Stimulated activated CD4-positive, alpha-beta T cell treated with anti-CD3 and anti-CD28 coated beads, Interleukin-4, amount 100 ng/mL, for 24 hours (primary cell): ENCODE measurements at places on chromosomes 13 and 19.
A peak's percentile ranks its signal among the peaks of the same experiment; 100 is the strongest.

DNA sequence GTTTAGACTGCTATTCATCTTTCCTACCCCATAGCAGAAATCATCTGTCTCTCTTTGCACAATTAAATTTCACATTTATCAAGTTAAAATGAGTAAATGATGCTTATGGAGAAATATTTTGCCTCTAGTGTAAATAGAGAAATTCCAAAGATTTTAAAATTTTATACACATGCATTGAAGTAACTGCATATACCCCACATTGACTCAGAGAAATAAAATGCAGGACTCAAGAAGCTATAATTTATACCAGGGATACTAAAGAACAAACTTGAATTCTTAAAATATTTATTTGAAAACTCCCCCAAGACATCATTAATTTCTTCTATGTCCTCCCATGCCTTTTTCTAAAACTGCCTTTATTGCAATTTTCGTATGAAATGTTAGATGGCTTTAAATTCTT is 165.8 kb downstream of the DIAPH3 start:
- no peak for DNase-seq

GRCh38 chr13:94906605-94907004 is 194.3 kb upstream of the SOX21 start:
- no peak for DNase-seq

- DNase-seq = no peak
Observed at GRCh38 chr13:46647512-46648065, 94.6 kb downstream of the LRCH1 start.

DNA sequence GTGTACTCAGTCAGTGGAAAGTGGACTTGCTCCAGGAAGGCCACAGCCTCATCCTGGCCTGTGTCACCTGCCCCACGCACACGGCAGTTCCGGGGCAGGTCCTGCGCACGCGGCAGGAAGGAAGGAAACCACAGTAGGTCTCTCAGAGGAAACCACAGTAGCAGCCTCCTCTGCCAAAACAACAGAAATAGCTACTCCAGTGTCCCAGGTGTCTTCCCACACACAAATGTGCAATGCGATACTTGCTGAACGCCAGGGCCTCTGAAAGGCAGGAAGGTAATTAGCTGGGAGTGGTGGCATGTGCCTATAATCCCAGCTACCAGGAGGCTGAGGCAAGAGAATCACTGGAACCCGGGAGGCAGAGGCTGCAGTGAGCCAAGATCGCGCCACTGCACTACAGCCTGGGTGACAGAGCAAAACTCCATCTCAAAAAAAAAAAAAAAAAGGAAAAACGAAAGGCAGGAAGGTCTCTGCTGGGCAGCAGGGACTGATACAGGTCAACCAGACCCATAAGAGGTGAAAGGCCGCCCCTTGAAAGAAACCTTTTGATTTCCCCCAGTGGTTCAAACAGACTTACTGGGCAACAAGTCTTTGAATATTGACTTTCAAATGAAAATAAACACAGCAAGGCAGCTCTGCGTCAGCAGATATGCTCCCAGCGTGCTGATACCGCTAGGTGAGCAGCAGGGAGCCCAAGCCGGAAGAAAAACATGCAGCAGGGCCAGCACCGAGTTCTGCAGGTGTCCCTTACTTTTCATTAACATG is 49.5 kb downstream of the CRYL1 start:
- peak; percentile 64 for DNase-seq

DNA sequence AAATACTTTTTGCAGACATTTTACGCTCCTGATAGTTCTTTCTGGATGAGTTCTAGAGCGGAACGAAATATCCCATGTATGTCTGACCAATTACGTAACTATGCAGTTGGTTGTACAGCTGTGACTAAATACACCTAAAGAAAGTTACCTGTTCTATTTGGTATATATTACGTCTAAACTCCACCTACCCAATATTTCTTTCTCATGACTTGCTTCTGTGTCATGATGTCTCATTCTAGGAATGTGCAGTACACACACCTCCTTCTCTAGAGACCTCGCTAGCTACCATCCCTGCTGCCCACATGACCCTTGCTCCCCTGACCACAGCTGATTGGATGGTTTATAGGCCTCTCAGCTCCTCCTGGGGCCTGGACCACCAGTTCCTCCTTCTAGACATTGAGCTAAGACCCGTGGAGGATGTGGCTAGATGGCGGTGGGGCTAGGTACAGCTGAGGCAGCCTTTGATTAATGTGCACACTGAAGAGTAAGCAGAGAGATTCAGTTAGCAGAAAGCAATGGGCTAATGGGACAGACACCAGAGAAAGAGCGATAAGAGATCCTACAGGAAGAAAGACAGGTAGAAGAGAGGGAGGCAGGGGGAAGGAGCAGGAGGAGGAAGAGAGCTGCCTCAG is 422.1 kb downstream of the COG6 start:
- DNase-seq = no peak

- no peak for DNase-seq
Observed at GRCh38 chr19:35555301-35556005, 8.0 kb downstream of the ATP4A start.

- no peak for DNase-seq
Observed at GRCh38 chr13:25738342-25739196, 313.2 kb downstream of the SHISA2 start.

GRCh38 chr19:4669723-4670480 is at the start of gene MYDGF:
MYDGF (minus strand) TSS chr19:4670342; CDS start chr19:4670334, 8 bp downstream.
- peak; percentile 95 for DNase-seq

- DNase-seq = no peak
Observed at GRCh38 chr13:101846249-101846648, 393.8 kb downstream of the ITGBL1 start.

- DNase-seq = no peak
Observed at GRCh38 chr13:98874029-98874397, 103.9 kb downstream of the DOCK9 start.

GRCh38 chr13:82480415-82480814 is 1401.9 kb downstream of the SLITRK1 start:
- no peak for DNase-seq

DNA sequence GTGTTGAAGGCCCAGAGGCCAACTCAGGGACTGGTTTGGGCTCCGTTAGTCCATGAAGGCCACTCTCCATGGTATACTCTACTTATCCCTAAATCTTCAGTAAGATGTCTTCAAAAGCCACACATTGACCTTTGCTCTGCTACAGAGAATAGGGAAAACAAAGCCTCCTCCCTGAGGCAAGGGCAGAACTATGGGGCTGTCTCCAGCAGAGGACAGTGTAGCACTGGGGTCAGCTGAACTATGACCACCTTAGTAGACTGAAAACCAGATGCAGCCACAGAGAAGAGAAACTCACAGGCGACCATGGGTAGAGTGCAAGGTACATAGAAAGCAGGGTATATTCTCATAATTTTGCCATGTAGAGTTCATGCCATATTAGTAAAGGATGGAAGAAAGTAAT is 587.4 kb downstream of the LMO7 start:
- no peak for DNase-seq

DNA sequence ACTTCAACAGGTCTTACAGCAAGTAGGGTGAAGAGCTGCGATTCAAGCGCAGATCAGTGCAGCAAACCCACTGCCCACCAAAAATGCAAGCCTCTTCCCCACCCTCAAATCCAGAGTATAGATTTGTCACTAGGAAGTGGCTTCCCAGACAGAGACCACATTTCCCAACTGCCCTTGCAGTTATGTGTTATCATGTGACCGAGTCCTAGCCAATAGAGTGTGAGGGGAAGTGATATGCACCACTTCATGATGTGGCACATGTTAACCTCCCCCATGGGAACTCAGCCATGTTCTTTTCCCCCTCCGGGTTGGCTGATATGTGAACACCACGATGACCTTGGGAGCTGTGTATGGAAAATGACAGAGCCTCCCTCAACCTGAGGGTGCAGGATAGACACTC is 50.8 kb downstream of the MBD3L2B start:
- DNase-seq = peak; percentile 9

- DNase-seq = no peak
Observed at GRCh38 chr13:113350065-113350937, 13.6 kb downstream of the GRTP1 start.

- DNase-seq = no peak
Observed at GRCh38 chr13:59748046-59748445, 415.7 kb downstream of the DIAPH3 start.
